Stomach (tissue), 19 donors: ENCODE measurements at places on chromosomes 6 and 20. TPM values are rescaled to one million over a fixed set of nuclear protein-coding genes. Genes with fewer than 3 reads are reported as not detected.
A peak's percentile ranks its signal among the peaks of the same experiment; 100 is the strongest.

The SGK2 gene
- polyA plus RNA-seq = 19.2 TPM

The IL17A gene
- not detected for polyA plus RNA-seq

The SMLR1 gene
- polyA plus RNA-seq = not detected

The ESR1 gene
- 0.44 TPM for polyA plus RNA-seq

The CALHM6 gene
- polyA plus RNA-seq = 8.3 TPM

The E2F1 gene
- 2.3 TPM for polyA plus RNA-seq

The IMPG1 gene
- polyA plus RNA-seq = not detected

DNA sequence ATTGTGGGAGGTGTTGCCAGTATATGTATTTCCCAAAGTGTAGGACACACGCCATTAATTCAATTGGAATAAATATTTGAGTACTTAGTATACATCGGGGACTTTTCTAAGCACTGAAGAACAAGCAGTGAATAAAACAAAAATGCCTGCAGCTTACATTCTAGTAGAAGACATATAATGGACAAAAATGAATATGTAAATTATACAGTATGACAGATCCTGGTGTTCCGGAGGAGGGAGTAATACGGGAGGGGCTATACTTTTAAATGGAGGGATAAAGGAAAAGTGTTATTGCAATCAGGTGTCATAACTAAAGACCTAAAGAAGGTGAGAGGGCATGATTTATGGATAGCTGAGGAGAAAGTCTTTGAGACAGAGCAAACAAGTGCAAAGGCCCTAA lies 15.1 kb downstream of the UBE2V1 start:
- no peak for DNase-seq

DNA sequence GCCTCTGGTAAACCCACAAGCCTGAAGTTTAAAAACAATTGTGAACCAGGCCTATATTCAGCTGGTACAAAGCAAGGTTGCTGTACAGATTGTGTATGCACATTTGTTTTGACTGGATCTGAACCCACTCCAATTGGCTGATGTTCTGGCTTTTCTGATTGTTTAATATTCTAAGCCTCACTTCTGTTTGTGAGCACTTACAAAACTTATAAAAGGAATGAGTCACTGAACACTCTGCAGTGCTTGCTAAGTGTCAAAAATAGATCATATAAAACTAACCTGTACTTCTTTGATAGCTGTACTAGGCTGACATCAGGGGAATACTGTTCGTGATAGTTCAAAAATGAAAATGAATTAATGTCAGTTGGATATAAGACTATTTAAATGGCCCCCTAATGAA lies 12.1 kb downstream of the COL21A1 start:
- no peak for DNase-seq

- no peak for DNase-seq
These were observed 1.7 kb downstream of the PREX1 start for GRCh38 chr20:48826069-48826468.

- no peak for DNase-seq
These were observed 6.7 kb downstream of the CTSZ start for GRCh38 chr20:59000326-59000725.

DNA sequence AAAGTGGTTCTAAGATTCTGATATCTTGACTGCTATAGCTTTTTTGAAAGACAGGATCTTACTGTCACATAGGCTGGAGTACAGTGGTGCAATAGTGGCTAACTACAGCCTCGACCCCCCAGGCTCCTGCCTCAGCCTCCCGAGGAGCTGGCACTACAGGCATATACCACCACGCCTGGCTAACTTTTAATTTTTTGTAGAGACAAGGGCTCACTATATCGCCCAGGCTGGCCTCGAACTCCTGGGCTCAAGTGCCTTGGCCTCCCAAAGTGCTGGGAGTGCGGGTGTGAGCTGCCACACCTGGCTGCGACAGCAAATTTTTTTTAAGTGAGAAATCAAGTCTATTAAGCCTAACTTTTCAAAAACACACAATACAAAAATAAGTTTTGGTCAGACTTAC lies 106.6 kb downstream of the NOL4L start:
- no peak for DNase-seq

DNA sequence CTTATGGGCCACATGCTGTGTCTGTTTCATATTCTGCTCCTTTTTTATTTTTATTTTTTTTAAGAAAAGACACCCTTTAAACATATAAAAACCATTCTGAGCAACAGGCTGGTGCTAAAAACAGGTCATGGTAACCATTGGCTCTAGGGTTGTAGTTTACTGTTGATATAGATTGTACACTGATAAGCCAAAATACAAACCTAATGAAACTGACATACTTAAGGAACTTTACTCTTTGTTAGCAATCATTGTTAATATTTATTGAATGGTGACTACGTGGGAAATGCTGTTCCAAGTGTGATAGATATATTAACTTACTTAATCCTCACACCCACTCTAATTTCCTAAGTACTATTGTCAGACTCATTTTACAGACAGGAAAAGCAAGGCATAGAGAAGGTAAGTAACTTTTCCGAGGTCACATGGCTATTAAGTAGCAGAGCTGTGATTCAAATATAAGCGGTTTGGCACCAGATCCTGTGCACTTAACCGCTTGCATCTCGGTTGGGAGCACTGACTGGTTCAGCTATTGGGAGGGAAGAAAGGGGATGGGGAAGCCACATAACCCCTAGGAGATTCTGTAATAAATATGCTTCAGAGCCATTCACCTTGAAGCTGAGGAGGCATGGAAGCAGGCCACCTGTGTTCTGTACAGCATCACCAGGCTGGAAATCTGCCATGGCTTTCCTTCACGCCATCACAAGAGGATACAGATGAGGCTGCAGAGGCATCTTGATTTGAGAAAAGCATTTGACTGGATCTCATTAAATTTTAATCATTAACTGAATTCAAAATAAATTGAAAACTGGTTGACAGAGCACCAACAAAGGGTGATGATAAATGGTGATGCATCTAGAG lies 4.9 kb downstream of the TRAF3IP2 start:
- no peak for DNase-seq

GRCh38 chr20:1524004-1524403 lies 32.8 kb upstream of the SIRPB2 start:
- peak; percentile 16 for DNase-seq

GRCh38 chr6:42615518-42615917 lies 51.7 kb downstream of the UBR2 start:
- DNase-seq = no peak

- DNase-seq = no peak
These were observed 578.2 kb downstream of the MEI4 start for GRCh38 chr6:78231002-78231401.

DNA sequence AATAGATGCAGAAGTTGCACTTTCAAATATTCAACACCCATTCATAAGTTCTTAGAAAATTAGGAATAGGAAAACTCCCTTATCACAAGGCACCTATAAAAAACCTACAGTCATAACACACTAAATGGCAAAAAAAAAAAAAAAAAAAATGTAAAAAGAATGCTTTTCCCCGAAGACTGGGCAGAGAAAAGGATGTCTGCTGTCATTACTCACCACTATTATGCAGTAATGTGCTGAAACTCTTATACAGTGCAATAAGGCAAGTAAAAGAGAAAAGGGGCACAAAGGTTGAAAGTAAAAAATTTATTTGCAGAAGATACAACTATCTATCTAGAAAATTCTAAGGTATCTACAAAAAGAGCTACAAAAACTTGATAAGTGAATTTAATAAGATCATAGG lies 607.8 kb upstream of the ARID1B start:
- no peak for DNase-seq

- DNase-seq = no peak
These were observed 634.5 kb downstream of the PHF3 start for GRCh38 chr6:64270083-64270482.

DNA sequence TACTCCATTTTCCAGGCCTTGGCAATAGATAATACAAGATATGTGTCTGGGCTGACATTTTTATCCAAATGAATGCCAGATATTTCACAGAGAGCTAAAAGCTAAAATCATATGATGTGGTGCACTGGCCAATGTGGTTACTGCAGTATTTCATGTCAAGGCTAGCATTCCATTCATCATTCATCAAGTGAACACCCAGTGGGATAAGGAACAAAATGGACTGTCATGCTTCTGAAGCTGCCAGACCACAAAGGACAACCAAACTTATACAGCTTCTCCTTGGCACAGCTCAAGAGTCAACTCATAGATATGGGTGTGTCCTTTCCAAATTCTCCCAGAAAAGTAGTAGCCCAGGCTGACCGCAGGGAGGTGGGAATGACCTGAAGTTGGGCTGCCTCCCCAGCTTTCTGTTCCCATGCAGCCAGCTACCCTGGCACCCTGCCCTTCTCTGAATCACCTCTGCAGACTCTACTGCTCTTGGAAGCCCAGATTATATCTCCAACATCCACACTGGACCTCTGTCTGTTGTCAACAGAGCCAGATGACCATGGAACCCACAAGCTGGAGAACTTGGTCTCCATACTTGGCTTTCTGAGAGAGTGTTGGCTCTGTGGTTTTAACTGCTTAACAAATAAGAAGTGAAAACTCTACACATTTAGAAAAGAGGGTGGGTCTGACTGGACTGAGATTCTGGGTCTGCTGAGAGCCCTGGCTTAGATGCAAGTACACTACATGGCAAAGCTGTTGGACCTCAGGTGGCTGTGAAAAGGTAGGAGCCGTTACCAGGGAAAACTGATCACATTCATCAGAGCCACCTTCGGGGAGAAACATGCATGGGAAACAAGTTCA lies 122.8 kb downstream of the ALDH8A1 start:
- DNase-seq = no peak

DNA sequence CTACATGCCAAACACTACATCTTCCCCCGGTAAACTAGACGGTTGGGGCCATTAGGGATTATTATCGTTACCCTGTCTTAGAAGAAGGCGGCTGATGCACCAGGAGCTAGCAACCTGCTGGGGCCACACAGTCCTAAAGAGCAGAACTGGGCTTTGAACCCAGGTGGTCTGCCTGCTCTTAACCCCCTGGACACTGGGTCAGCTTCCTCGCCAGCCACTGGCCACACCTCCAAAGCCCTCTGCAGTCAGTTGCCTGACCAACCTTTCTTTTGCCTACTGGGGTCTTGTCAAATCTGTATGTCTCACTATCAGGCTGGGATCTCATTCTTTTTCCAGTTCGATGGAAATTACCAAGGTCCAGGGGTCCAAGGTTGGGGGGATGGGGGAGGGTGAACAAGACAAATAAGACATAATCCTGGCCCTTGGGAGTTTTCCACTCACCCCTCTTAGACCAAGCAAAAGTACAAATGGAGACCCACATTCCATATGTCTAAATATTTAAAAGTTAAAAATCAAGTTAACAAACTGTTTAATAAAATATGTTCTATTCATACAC lies 34.0 kb upstream of the FOXP4 start:
- DNase-seq = no peak

GRCh38 chr6:34195726-34196115 lies 41.0 kb upstream of the HMGA1 start:
- no peak for DNase-seq

DNA sequence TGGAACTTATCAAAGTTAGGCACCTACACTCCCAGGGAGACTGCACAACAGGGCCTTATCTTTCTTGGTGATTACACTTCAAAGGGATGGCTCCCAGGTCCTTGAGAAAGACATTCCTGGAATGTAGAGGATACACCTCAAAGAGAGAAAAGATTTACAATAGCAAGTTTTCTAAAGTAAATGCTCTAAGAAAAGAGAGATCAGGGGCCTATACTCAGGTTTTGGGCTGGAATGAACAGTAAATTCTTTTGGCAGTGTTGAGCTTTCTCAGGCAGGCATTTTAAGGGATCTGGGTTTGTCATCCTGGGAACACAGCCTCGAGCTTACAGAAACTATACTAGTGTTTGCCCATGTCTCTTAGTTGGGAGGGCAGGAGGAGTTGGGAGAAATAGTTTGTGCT lies 31.7 kb upstream of the ME1 start:
- no peak for DNase-seq

DNA sequence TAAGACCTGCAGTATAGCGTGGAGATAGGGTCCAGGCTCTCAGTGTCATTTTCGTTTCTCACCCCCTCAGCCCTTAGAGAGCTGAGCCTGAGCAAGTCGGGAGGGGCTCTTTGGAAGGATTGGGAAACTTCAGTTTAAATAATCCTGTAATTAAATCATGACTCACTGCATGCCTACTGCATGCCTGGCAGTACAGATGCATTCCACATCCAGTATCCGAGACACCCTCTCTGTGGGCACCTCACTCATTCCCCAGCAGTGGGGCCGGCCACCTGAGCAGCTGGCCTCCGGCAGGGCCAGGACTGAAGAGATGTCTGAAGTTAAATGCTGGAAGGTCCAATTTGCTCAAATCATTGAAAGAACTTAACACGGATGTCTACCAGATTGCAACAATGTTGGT lies 316.6 kb downstream of the THBS2 start:
- no peak for DNase-seq

- DNase-seq = no peak
These were observed 70.9 kb downstream of the HFE start for GRCh38 chr6:26158076-26158580.

DNA sequence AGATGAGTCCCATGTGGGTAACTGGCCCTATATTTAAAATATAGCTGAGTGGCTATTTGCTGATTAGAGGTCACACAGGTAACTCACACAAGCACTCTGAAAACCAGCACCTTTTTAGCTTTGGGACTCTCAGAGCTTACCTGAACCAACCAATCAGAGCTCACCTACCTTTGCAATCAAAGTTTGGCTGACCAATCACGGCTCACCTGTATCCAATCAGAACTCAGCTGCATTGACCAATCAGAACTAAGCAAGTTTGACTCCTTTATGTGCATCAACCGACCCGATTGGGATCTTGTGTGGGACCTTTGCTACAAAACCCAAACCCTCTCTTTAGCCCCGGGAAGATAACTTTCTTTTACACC lies 106.8 kb upstream of the NXT1 start:
- no peak for DNase-seq

GRCh38 chr6:126541806-126542491 lies 202.0 kb downstream of the CENPW start:
- no peak for DNase-seq

DNA sequence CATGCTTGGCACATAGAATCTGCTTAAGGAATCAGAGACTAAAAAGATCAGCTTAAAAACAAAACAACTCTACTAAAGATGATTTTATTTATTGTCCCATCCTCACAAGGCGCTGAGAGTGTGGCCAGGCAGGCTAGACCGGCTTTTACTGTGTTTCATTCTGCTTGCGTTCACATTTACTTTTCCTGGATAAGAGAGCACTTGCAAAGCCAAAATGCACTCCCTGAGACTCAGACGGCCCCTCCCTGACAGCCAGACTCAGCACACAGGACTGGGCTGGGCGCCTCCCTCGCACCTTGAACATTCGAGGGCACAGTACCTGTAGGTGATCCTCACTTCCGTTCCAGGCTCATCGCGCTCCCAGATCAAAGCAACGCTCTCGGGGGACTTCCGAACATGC lies 10.2 kb downstream of the ACSS1 start:
- peak; percentile 69 for DNase-seq

- no peak for DNase-seq
These were observed 66.8 kb upstream of the STX16 start for GRCh38 chr20:58584051-58584824.
